Activated CD4-positive, alpha-beta memory T cell treated with anti-CD3 and anti-CD28 coated beads for 36 hours (primary cell): ENCODE measurements at places on chromosomes 2 and 18. TPM values are rescaled to one million over a fixed set of nuclear protein-coding genes. Genes with fewer than 3 reads are reported as not detected.

CDH2 gene
- not detected for total RNA-seq

IL1B gene
- total RNA-seq: 0.44 TPM

MC5R gene
- not detected for total RNA-seq

IMPA2 gene
- total RNA-seq: 20.3 TPM

- H3K4me3 ChIP-seq: no peak overlapping the region
- peaks cover 4% of the 10 kb centered on the region for H3K36me3 ChIP-seq
- no peak overlapping the region for H3K27ac ChIP-seq
- DNase-seq: no peak
These were observed 15.2 kb upstream of the TSPYL6 start for GRCh38 chr2:54271189-54271588.

DNA sequence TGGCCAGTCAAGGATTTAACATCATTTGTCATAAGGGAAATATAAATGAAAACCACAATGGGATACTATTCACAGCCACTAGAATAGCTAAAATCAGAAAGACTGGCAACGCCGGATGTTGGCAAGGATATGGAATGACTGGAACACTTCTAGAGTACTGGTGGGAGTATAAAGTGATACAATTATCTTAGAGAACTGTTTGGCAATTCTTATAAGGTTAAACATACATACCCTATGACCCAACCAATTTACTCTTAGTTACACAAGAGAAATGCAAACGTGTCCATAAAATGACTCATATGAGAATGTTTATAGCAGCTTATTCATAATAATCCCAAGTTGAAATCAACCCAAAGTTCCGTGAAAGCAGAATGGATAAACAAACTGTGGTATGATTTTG lies 35.1 kb downstream of the MAPK4 start:
- H3K27ac ChIP-seq: no peak overlapping the region
- H3K36me3 ChIP-seq: no peaks in the 10 kb centered on the region
- H3K4me3 ChIP-seq: no peak overlapping the region
- no peaks in the 10 kb centered on the region for H3K27me3 ChIP-seq

GRCh38 chr18:21364471-21364870 lies 122.4 kb downstream of the GREB1L start:
- H3K36me3 ChIP-seq: no peaks in the 10 kb centered on the region
- H3K27ac ChIP-seq: no peak overlapping the region
- DNase-seq: no peak
- no peak overlapping the region for H3K4me3 ChIP-seq
- H3K27me3 ChIP-seq: peaks cover 12% of the 10 kb centered on the region

DNA sequence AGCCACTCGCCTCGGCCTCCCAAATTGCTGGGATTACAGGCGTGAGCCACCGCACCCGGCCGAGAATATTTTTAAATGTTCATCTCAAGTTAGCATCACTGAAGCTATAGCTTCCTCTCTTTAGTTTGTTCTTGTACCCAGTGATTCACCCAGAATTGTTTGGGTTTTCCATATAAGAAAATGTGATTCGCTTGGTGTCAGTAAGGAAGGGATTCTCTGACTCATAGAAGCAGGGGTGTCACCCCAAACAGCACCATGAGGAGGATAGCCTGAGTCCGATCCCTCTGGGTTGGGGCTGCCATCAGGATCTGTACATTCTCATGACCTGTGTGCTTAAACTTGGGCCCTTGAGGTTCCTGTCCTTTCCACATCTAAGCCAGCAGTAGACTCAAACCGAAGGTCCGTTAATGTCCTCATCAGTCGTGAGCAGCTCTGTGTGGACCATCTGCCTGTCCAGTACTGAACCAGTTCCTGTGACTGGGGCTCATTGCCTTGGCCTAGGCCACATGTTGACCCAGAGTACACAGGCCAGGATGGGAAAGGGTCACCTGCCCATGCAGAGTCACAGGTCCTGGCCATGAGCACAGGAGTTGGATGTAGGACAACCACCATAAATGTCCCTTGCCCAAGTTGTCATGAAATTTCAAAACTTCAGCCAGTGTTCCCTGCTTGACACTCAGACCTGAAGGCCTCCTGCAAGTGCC lies 311.9 kb downstream of the GBX2 start:
- H3K36me3 ChIP-seq: no peaks in the 10 kb centered on the region
- H3K4me3 ChIP-seq: no peak overlapping the region
- no peak overlapping the region for H3K27ac ChIP-seq
- no peaks in the 10 kb centered on the region for H3K4me1 ChIP-seq

DNA sequence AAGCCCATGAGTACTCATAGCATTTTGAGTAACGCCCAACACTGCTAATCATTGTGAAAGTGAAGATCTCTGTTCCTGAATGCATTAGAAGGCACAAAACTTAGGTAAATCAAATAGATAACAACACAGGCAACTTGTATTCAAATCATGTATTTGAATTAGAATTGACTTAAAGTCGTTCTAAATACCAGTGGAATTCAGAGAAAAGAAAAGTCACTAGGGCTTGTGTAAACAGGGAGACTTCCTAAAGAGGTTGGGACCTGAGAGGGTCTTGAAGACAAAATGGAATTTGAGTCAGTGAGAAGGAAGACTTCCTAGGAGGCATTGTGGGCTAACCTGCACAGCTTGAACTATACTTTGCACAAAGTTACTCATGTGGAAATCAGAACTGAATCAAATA lies 127.2 kb downstream of the CTNNA2 start:
- no peaks in the 10 kb centered on the region for H3K36me3 ChIP-seq
- H3K27me3 ChIP-seq: no peaks in the 10 kb centered on the region
- no peak for DNase-seq
- H3K4me3 ChIP-seq: no peak overlapping the region

DNA sequence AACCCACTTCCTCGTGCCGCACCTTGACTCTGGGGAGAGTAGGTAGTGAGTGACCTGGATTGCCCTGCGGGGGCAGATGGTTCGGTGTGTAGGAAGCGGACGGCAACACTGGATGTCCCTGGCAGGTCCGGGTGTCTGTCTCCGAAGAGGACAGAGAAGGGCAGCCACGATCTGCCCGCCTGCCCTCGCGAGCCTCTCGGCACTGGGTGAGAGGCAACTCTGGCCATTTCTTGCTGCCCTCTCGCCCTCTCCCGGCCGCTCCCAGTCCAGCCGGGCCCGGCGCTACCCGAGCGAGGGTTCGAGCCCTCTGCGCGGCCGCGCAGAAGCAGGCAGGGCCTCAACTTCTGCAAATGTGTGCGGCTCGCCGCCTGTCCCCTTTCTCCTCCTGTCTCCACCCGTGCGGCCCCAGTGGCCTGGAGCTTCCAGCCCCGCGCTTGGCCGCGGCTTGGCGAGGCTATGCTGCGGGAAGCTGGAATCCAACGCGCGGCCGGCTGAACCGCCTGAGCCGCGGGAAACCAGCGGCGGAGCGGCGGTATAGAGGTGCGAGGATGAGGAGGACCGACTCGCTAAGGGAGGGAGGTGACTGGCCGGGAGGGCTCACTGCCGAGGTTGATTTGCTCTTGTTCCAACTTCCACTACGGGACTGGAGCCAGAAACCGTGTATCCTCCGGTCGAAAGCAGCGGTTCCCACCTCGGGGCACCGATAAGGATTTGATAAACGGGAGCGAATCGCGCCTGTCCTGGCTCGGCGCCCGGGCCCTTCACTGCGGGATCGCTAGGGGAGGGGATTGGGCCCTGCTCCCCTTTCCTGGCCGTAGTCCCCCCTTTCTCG lies 1.5 kb downstream of the EPAS1 start:
- no peak overlapping the region for H3K27ac ChIP-seq
- peaks cover 29% of the 10 kb centered on the region for H3K4me1 ChIP-seq
- peaks cover 57% of the 10 kb centered on the region for H3K27me3 ChIP-seq

DNA sequence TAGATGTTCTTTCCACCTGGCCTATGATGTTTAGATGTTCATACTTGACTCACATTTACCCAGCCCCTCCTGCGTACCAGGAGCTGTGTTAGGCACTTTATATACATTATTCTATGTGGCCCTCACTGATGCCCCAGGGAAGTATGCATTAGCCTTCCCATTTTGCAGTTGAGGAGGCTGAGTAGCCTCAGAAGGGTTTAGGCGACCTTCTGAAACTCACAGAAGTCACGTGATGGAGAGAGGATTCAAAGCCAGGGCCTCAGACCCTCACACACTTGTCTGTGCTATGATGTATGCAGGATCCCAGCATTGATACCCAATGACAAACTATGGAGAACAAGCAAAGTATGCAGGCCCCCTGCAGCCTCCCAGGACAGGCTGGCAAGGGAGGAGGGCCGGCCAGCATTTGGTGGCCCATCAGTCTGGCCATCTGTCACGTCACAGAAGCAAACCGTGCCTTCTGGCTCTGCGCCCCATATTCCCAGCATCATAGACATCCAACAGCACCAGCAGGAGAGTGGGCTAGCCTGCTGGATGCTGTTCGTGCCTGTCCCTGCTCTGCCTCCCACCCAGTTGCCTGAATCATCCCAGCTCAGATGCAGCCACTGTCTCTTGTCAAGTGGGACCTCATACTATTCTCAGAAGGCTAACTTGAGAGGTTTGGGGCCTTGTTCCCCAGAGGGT lies 33.6 kb downstream of the EHD3 start:
- no peak for DNase-seq
- no peaks in the 10 kb centered on the region for H3K4me1 ChIP-seq
- no peak overlapping the region for H3K4me3 ChIP-seq
- H3K27me3 ChIP-seq: peaks cover 4% of the 10 kb centered on the region
- peaks cover 4% of the 10 kb centered on the region for H3K36me3 ChIP-seq

DNA sequence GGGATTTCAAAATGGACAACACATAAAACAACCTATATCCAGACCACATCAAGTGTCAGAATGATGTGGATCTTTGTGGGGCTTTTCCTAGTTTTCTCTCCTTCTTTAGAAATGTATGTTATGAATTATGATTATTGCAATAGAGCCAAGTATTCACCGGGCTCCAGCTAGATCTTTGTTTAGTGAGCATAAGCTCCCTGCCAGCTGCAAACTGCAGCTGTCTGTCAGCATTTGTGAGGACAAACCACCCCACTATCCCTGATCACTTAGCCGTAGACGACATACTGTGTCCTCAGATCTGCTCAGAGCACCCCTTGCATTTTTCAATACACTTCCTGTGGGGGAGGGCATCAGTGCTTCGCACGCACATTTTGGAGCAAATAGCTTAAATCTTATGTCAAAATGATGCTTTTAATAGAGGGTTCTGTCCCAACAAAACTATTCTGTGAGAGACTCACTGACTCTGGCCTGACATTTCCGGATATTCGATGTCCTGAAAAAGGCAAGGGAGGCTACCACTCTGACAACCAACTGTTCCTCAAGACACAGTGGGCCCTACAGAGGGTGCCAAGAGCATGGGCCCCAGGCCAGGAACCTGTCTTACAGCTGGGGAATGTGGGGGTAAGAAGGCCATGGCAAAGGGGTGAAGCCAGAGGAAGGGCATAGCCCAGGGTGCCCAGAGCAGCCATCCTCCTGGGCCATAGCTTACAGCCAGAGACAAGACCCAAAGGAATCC lies 346.0 kb downstream of the ARHGAP15 start:
- no peak overlapping the region for H3K27ac ChIP-seq
- peaks cover 53% of the 10 kb centered on the region for H3K4me1 ChIP-seq
- H3K27me3 ChIP-seq: no peaks in the 10 kb centered on the region
- no peak for DNase-seq
- H3K36me3 ChIP-seq: peaks cover 15% of the 10 kb centered on the region

DNA sequence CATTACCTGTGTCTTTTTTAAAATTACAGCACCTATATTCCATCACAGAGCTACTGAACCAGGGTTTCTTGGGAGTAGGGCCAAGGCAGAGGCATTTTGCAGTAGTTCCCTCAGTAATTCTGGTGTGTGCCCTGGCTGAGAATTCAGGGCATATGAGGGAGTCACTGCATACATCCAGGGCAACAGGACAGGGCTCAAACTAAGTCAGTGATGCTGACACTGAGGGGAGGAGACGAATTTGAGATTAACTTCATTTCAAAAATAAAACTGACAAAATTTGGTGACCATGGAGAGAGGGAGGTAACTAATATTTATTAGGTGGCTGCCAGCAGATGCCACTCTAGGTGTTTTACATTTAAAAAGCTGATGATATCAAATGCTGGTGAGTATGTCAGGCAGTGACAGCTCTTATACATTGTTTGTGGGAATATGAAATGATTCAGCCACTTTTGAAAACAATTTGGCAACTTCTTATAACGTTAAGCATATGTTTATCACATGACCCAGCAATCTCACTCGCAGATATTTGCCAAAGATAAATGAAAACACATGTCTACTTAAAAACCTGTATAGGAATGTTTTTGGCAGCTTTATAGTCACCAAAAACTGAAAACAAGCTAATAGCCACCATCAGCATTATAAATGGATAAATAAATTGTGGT lies 20.3 kb downstream of the STRADB start:
- no peak overlapping the region for H3K27ac ChIP-seq
- no peak overlapping the region for H3K4me3 ChIP-seq
- no peak for DNase-seq
- H3K36me3 ChIP-seq: peaks cover 38% of the 10 kb centered on the region
- H3K27me3 ChIP-seq: no peaks in the 10 kb centered on the region

DNA sequence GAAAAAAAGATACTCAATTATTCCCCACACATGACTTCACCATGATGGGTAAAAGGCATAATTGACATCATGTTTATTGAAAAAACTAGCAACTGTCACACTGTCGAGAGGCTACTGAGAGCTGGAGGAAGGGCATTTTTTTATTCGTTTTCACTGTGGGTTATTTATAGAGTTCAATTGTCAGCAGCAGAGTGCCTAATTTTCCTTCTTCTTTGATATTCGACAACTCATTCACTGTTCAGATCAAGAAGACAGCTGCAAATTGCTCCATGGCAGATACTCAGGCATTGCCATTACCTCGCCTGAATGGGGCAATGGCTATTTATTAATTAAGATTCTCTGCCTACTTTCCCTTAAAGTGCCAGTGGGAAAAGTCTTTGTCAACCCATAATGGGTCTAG lies 197.5 kb upstream of the NRP2 start:
- no peak for DNase-seq
- no peaks in the 10 kb centered on the region for H3K27me3 ChIP-seq
- H3K4me1 ChIP-seq: no peaks in the 10 kb centered on the region
